Ascending aorta (tissue), 2 donors: ENCODE measurements at places on chromosomes 16 and 17.

GRCh38 chr17:36544044-36544306 is 744 bp upstream of the GGNBP2 start:
- no peak for DNase-seq
- peak overlapping the region; percentile 98 for H3K4me3 ChIP-seq
- peaks cover 5% of the 10 kb centered on the region for H3K36me3 ChIP-seq
- peak overlapping the region; percentile 100 for H3K27ac ChIP-seq
- H3K27me3 ChIP-seq, result no peaks in the 10 kb centered on the region

- no peak overlapping the region for H3K4me3 ChIP-seq
- H3K27me3 ChIP-seq, result no peaks in the 10 kb centered on the region
- DNase-seq, result no peak
- H3K27ac ChIP-seq, result no peak overlapping the region
Observed at GRCh38 chr16:86107215-86107825, 208.4 kb downstream of the IRF8 start.

DNA sequence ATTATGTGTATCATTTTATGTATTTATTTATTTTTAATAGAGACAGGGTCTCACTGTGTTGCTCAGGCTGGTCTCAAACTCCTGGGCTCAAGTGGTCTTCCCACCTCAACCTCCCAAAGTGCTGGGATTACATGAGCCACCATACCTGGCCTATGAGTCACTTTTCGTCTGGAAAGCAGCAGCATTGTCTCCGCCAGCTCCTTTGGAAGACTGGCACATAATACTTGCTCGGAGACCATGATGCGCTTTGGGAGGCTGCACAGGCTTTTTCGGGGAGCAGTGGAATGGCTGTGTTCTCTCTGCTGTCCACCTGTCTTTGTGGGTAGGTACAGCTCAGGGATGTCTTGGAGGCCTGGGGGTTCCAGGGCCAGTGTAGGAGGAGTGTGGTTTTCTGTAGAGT is 102.2 kb downstream of the AATF start:
- H3K4me3 ChIP-seq, result no peak overlapping the region
- H3K27me3 ChIP-seq, result no peaks in the 10 kb centered on the region
- no peaks in the 10 kb centered on the region for H3K4me1 ChIP-seq

- H3K27ac ChIP-seq, result no peak overlapping the region
- DNase-seq, result no peak
- H3K4me1 ChIP-seq, result no peaks in the 10 kb centered on the region
- no peak overlapping the region for H3K4me3 ChIP-seq
- H3K36me3 ChIP-seq, result peaks cover 5% of the 10 kb centered on the region
- H3K27me3 ChIP-seq, result no peaks in the 10 kb centered on the region
Observed at GRCh38 chr17:28792877-28793661, 49.3 kb downstream of the TRAF4 start.

DNA sequence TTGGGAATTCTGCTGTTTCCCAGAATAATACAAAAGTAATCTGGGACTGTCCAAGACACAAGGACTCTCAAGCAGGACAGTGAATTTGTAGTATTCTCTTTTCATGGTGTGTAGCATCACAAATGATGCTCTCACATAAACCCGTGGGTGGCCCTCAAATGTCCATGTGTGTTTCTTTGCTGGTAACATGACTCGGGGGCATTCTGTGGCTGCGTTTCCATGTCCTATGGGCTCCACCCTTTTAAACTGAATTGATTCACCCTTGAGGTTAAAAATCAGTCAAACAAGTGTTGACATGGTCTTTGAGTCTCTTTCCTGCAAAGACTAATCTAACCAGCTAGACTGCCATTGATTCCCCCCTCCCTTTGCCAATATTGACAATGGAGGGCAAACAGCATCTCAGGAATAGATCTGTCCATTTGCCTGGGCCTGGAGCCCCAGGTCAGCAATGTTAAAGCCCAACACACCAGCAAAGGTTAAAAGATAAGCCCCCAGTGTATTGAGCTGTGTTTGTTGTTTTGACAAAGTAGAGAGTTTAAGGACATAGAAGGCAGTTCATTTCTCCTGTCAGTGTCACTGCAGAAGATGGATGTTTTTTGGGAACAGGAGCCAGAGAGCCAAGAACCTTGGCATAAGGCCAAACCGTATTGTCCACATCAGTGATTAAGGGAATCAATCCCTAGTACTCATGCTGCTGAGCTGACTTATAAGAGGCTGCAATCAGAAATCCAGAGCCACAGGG is 117.1 kb upstream of the COX10 start:
- no peak overlapping the region for H3K4me3 ChIP-seq
- no peaks in the 10 kb centered on the region for H3K4me1 ChIP-seq
- H3K36me3 ChIP-seq, result no peaks in the 10 kb centered on the region
- no peak for DNase-seq
- H3K27me3 ChIP-seq, result no peaks in the 10 kb centered on the region

DNA sequence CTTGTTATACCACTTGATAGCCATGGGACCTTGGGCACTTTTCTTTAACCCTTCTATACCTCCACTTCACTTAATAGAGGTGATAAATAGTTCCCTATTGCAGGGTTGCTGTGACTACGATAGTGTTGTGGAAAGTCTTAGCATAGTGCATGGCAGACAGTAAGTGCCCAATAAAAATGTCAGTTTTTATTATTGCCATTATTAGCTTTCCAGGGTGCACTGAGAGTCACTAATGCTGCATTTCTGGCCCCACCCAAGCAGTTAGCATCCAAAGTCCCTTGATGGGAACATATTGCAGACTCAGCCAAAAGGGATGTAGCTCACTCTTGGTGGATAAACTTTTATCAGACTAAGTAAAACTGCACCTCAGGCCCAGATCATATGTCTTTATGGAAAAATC is 41.5 kb upstream of the TEKT3 start:
- no peaks in the 10 kb centered on the region for H3K4me1 ChIP-seq
- DNase-seq, result no peak
- no peaks in the 10 kb centered on the region for H3K27me3 ChIP-seq
- no peak overlapping the region for H3K4me3 ChIP-seq

DNA sequence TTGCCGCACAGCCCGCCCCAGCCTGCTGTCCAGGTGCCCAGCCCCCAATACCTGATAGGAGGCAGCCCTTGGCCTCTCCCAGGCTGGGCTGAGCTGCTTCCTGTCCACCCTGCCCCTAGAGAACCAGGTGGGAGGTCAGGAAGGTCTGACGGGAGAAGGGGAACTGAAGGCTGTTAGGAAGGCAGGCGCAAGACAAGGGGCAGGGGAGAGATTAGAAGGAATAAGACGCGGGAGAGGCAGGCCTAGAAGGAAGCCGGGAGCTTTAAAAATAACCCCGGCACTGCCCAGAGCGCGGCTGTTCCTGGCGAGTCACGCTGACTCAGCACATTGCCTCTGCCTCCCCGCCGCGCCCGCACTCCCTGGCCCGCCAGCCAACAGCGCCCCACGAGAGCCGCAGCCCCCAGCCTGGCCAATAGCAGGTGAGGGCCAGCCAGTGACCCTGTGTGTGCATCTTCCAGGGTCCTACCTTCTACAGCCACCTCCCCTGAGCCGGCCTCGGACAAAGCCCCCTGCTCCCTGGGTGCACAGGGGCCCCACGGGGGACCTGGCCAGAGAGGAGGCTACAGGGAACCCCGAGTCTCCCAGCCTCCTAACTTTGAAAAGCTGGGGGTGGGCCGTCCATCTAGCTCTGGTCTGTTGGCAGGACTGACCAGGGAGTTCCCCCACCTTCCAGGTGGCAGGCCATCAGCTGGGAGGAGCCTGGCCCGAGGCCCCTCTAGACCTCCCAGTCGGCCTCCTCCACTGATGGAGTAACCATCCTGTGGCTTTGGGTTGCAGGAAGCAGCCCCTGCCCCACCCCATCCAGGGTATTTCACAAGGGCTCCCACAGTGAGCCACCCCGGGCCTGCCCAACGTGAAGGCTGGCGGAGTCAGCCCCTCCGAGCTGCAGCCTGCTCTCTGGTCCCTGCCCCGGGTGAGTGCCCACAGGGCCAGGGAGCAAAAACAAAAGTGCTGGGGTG is 4.0 kb downstream of the MAFG start:
- H3K4me3 ChIP-seq, result peak overlapping the region; percentile 38
- peak overlapping the region; percentile 72 for H3K27ac ChIP-seq
- peaks cover 27% of the 10 kb centered on the region for H3K36me3 ChIP-seq

GRCh38 chr17:8894673-8895578 is 27.5 kb upstream of the PIK3R6 start:
- H3K27ac ChIP-seq, result no peak overlapping the region
- peak; percentile 68 for DNase-seq
- peaks cover 4% of the 10 kb centered on the region for H3K4me1 ChIP-seq
- no peaks in the 10 kb centered on the region for H3K27me3 ChIP-seq

DNA sequence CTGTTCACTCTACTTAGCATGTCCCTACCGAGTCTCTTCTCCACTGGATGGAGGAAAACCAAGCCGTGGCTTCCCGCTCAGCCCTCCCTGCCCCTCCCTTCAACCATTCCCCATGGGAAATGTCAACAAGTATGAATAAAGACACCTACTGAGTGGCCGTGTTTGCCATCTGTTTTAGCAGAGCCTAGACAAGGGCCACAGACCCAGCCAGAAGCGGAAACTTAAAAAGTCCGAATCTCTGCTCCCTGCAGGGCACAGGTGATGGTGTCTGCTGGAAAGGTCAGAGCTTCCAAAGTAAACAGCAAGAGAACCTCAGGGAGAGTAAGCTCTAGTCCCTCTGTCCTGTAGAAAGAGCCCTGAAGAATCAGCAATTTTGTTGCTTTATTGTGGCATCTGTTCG is 2.8 kb upstream of the LPCAT2 start:
- no peaks in the 10 kb centered on the region for H3K27me3 ChIP-seq
- no peak overlapping the region for H3K27ac ChIP-seq
- H3K36me3 ChIP-seq, result peaks cover 41% of the 10 kb centered on the region
- no peak overlapping the region for H3K4me3 ChIP-seq
- peaks cover 3% of the 10 kb centered on the region for H3K4me1 ChIP-seq
- DNase-seq, result no peak

- no peaks in the 10 kb centered on the region for H3K27me3 ChIP-seq
- peak; percentile 39 for DNase-seq
- no peaks in the 10 kb centered on the region for H3K36me3 ChIP-seq
- peak within 1 kb of the TSS; percentile 89 for H3K27ac ChIP-seq
- peaks cover 7% of the 10 kb centered on the region for H3K4me1 ChIP-seq
Observed at GRCh38 chr17:56960596-56961538, at the start of gene COIL. Gene COIL, minus strand, starts transcription at chr17:56961050. Its CDS starts 31 bp downstream, at chr17:56961019.

GRCh38 chr17:31748881-31749280 is 110.2 kb downstream of the COPRS start:
- no peak overlapping the region for H3K27ac ChIP-seq
- H3K4me3 ChIP-seq, result no peak overlapping the region
- no peaks in the 10 kb centered on the region for H3K36me3 ChIP-seq
- DNase-seq, result no peak
- peaks cover 3% of the 10 kb centered on the region for H3K4me1 ChIP-seq
- H3K27me3 ChIP-seq, result no peaks in the 10 kb centered on the region

- no peaks in the 10 kb centered on the region for H3K4me1 ChIP-seq
- peak overlapping the region; percentile 91 for H3K27ac ChIP-seq
- no peaks in the 10 kb centered on the region for H3K36me3 ChIP-seq
- peak overlapping the region; percentile 93 for H3K4me3 ChIP-seq
- no peak for DNase-seq
Observed at GRCh38 chr17:17682293-17682736, 1.1 kb downstream of the RAI1 start.

GRCh38 chr17:82201498-82201910 is 11.1 kb downstream of the CCDC57 start:
- H3K27ac ChIP-seq, result no peak overlapping the region
- no peak for DNase-seq
- H3K4me3 ChIP-seq, result no peak overlapping the region
- peaks cover 15% of the 10 kb centered on the region for H3K36me3 ChIP-seq
- no peaks in the 10 kb centered on the region for H3K4me1 ChIP-seq
- H3K27me3 ChIP-seq, result no peaks in the 10 kb centered on the region

DNA sequence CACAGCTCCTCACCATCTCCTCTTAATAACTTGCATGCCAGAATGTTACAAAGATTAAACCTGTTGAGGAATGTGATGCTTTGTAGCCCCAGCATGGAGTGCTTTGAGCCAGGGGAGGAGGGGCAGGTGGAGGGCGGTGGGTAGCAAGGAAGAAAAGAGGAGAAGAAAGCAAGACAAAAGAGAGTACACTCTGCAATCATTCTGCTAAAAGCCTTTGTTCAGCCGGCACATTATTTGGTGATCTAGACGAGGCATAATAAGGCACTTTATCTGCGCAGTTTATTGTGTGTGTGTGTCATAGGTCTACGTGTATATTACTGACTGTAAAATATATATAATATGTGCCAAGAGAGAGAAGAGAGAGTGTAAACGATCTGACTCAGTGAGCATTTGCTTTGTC is 139.1 kb downstream of the SOX9 start:
- no peak for DNase-seq
- no peaks in the 10 kb centered on the region for H3K27me3 ChIP-seq
- no peaks in the 10 kb centered on the region for H3K4me1 ChIP-seq

GRCh38 chr17:82787081-82787848 is 35.4 kb downstream of the TBCD start:
- no peak overlapping the region for H3K4me3 ChIP-seq
- peaks cover 23% of the 10 kb centered on the region for H3K36me3 ChIP-seq
- H3K27me3 ChIP-seq, result no peaks in the 10 kb centered on the region

GRCh38 chr17:70317421-70317820 is 148.1 kb downstream of the KCNJ2 start:
- no peaks in the 10 kb centered on the region for H3K4me1 ChIP-seq
- H3K36me3 ChIP-seq, result no peaks in the 10 kb centered on the region
- H3K4me3 ChIP-seq, result no peak overlapping the region
- DNase-seq, result no peak

- H3K27ac ChIP-seq, result no peak overlapping the region
- H3K27me3 ChIP-seq, result peaks cover 7% of the 10 kb centered on the region
- H3K4me1 ChIP-seq, result no peaks in the 10 kb centered on the region
- no peak overlapping the region for H3K4me3 ChIP-seq
- DNase-seq, result no peak
Observed at GRCh38 chr17:60154616-60155426, 5.0 kb downstream of the CA4 start.

- no peak for DNase-seq
- no peak overlapping the region for H3K4me3 ChIP-seq
- no peaks in the 10 kb centered on the region for H3K27me3 ChIP-seq
- no peaks in the 10 kb centered on the region for H3K4me1 ChIP-seq
- no peak overlapping the region for H3K27ac ChIP-seq
- no peaks in the 10 kb centered on the region for H3K36me3 ChIP-seq
Observed at GRCh38 chr17:72187556-72187955, 66.7 kb downstream of the SOX9 start.

DNA sequence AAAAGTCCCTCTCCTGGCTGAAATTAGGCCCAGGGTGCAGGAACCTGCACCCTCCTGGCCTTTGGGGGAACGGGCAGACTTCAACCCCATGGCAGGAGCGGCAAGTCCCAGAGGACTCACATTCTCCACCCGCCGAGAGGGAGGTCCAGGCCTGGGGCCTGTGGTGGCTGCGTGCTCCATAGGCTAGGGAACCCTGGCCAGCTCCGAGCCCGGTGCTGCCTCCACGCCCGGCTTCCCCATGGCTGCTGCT is 130 bp downstream of the CCDC78 start:
- no peak overlapping the region for H3K27ac ChIP-seq
- DNase-seq, result no peak
- peaks cover 29% of the 10 kb centered on the region for H3K4me1 ChIP-seq
- H3K27me3 ChIP-seq, result peaks cover 13% of the 10 kb centered on the region

DNA sequence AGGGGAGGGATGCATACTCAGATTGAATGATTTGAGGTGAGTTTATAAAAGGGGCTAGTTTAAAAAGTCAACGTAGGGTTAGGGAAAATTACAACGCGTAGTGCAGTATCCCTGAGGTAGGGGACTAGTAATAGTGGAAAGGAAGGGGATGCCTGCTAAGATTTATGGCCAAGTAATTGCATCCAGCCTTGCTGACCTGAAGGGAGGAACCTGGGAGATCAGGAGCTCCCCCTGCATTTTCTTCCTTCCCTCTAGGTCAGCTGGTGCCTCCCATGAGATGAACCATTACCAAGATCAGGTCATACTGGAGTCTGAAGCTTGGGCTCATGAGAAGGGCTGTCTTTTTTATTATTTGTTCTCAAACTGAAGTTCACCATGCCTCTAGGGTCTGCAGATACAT is 606.6 kb downstream of the TMEM114 start:
- no peak for DNase-seq
- no peaks in the 10 kb centered on the region for H3K27me3 ChIP-seq
- no peaks in the 10 kb centered on the region for H3K4me1 ChIP-seq
- no peak overlapping the region for H3K4me3 ChIP-seq
- H3K36me3 ChIP-seq, result no peaks in the 10 kb centered on the region
